Activated T-helper 17 cell treated with anti-CD3 and anti-CD28 coated beads, Interleukin-2, amount 50 U/mL, for 72 hours (primary cell): ENCODE measurements at places on chromosomes 7 and 10. TPM values are rescaled to one million over a fixed set of nuclear protein-coding genes. Genes with fewer than 3 reads are reported as not detected.

Gene CTTNBP2
- 0.40 TPM for total RNA-seq

Gene GPR141
- not detected for total RNA-seq

Gene CHAT
- total RNA-seq, result not detected

Gene ANXA8
- total RNA-seq, result not detected

Gene POT1
- 45.1 TPM for total RNA-seq

Gene NEUROG3
- 0.78 TPM for total RNA-seq

Gene DKK1
- total RNA-seq, result not detected

Gene C10orf67
- 0.30 TPM for total RNA-seq

Gene MCM7
- 388 TPM for total RNA-seq
